ENCODE measurements at places on chromosomes 13 and 19.

DNA sequence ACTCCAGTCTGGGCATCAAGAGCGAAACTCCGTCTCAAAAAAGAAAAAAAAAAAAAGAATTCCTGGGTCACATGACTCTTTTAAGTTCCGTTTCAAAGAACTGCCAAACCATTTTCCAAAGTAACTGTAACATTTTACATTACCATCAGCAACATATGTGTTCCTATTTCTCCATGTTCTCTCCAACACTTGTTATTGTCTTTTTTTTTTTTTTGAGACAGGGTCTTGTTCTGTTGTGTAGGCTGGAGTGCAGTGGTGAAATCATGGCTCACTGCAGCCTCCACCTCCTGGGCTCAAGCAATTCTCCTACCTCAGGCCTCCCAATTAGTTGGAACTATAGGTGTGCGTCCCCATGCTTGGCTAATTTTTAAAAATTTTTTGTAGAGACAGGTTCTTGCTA, 6.5 kb downstream of the LGALS7B start:
- DNase-seq = no peak

- DNase-seq = no peak
Measured at GRCh38 chr13:98730441-98730840, 22.0 kb downstream of the SLC15A1 start.

- DNase-seq = no peak
Measured at GRCh38 chr13:93700115-93700514, 473.5 kb downstream of the GPC6 start.

DNA sequence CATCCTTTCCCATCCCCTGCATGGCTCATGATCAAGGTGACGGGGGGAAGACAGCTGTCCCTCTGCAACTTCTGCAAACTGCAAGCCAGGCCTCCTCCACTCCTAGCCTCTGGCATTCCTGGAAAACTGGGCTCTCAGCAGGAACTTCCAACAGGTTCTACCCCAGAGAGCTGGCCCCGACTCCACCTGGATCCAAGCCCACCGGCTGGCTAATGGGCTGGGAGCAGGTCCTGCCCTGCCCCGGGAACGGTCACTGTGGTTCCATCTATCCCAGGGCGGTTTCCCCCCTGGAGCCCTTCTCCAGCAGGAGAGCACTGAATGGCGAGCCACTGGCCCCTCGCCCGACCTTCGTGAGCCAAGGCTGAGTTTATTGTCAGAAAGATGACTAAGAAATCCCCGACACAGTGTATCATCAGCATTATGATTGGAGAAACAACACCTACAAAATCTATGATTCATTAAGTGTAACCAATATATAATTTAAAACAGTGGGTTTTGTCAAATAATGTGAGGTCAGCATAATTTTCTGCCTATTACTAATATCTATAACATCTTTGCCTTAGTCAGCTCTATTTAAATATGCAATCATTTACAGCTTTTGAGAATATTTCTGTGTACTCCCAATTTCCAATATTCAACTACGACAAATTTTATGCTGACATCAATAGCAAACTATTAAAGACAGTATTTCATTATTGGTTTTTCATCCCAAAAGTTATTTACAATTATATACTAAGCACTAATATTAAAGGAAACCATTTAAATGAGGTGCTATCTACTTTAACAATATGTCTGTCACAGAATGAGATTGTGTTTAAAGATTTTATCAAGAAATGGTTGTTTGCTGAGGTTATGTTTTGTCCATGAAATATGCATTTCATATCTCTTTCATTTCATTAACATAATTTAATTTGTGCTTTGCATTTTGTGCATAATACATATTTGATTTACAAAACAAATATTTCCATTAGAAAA, 133.0 kb downstream of the URI1 start:
- DNase-seq = no peak

DNA sequence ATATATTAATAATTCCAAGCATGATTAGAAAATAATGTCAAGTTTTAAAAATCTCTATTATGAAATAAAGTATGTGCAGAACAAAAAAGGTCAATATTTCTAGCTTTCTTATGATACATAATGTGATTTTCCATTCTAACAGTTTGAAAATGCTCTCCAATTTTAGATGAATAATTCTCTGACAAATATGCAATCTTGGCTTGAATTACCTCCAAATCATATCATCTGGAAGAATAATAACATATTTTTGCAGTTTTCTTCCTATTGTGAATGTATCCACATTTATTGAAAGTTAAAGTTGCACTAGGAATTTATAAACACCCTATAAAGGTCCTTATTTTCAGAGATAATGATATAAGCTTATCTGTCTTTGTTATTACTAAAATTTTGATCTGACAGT, 548.5 kb upstream of the SLC10A2 start:
- no peak for DNase-seq

GRCh38 chr13:31367410-31367809, 167.6 kb downstream of the B3GLCT start:
- DNase-seq = no peak

DNA sequence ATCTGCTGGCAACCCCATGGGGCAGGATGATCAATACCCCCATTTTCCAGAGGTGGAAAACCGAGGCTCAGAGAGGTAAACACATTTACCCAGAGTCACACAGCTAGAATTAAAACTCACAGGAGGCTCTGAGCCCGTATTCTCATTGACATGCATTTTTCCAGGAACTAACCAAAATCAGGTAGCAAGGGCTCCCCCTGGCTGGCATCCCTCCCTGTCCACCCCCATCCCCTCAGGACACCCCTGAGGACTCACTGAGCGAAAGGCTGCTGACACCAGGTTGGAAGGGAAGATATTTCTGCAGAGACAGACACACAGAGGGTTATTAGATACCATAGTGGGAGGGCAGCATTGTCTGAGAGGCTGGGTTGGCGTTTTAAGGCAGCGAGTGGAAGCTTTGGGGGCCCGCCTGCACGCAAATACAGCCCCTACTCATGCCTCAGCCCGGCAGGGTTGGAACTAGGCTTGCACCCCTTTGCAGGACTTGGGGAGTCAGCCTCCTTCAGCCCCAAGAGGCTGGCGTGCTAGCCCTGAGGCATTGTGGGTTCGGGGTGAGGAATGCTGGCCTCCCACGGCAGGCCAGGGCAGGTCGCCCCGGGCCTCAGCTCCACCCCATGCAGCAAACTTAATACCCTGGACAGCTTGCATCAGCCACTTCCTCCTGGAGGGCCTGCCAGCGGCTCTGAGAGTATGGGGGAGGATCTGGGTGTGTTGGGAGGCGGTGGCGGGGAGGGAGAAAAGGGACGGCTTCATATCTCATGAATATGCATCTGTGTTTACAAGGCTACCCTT, 3.9 kb downstream of the SLC1A5 start:
- peak; percentile 92 for DNase-seq

GRCh38 chr13:37666036-37666435, 67.5 kb upstream of the POSTN start:
- no peak for DNase-seq

DNA sequence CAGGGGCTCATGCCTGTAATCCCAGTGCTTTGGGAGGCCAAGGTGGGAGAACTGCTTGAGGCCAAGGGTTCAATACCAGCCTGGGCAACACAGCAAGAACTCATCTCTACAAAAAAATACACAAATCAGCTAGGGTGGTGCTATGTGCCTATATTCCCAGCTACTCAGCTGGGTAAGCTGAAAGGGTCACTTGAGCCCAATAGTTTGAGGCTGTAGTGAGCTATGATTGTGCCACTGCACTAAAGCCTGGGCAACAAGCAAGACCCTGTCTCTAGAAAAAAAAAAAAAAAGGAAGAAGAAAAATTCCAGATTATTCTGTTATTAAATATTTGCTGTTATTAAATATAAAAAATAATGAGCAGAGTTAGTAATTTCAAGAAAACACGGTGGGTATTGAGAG, 131.1 kb downstream of the RGCC start:
- no peak for DNase-seq

- DNase-seq = no peak
Measured at GRCh38 chr19:46367426-46367825, 20.5 kb downstream of the PPP5C start.

- DNase-seq = peak; percentile 82
Measured at GRCh38 chr19:53977429-53977990, 13.9 kb upstream of the CACNG6 start.

DNA sequence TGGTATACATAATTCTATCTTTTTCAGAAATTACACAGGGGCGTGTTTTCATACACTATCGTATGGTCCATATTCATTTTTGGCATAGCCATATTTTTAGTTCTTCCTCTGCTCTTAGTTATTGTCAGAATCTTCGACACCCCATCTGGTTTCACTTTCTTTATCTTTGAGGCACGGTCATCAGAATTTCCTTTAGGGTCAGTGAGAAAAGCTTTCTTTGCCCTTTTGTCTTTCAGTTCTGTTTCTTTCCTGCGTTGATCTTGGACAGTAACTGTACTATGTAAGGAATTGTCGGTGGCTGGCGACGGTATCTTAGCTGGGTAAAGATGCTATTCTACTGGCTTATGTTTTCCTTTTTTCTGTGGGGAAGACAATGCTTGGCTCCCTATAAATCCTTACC, 10.6 kb upstream of the KIR2DL4 start:
- DNase-seq = peak; percentile 11

GRCh38 chr19:19475015-19475765, 40.2 kb downstream of the TSSK6 start:
- no peak for DNase-seq

GRCh38 chr13:38879278-38879677, 111.4 kb downstream of the STOML3 start:
- DNase-seq = no peak

Measured in NAMALWA (cell line).